ENCODE measurements at places on chromosomes 3 and 15.

DNA sequence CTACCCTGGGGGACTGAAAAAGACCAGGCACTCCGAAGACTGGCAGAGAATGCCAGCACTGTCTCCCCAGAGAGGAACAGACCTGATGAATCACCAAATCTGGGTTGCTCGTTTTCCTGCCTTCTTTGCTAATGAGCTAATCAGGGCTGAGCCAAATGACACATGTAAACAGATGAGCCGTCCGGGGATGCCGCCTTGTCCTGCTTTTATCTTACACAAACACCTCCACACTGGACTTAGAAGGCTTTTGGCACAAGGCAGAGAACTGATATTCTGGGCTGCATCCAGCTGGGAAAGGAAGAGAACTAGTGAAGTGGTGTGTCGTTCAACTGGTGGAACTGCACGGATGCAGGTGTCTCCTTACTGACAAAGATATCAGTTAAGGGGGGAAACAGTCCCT is 88.1 kb downstream of the MECOM start:
- no peak for DNase-seq

- no peak for DNase-seq
Observed at GRCh38 chr3:194256040-194256945, 94.8 kb downstream of the CPN2 start.

DNA sequence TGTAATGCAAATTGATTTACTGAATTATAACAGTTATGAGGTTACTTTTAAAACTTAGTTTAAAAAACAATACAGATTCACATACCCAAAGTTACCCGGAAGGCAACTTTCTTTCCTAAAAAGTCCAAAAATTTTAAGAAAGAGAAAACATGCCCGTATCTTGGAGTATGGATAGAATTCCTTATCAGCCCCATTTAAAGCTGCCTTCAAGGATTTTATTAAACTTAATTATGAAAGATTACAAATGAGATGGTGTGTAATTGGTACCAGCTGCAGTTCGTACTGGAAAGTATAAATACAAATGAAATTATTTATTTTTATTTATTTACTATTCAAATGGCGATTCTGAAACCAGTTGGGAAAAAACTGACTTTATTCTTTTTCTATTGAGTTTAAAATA is 39.4 kb downstream of the SATB1 start:
- no peak for DNase-seq

DNA sequence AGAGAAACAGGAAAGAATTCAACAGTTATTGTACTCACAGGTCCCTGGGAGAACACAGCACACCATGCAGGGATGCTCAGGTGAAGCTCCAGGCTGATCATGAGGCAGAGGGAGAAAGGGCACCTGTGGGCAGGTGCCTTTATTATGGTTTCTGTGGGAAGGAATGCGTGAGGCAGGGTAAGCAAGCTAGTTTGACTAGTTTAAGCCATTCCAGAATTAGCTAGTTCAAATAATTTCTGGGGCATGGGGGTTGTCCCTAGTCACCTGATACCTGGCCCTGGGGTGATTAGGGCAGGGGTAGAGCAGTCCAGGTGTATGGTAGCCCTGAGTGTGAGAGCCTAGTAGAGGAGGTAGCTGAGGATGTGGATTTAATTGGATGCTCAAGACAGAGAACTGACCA is 47.9 kb upstream of the DCLK3 start:
- no peak for DNase-seq

GRCh38 chr3:72537448-72537847 is 310.8 kb downstream of the SHQ1 start:
- no peak for DNase-seq

GRCh38 chr3:152968388-152969024 is 133.6 kb downstream of the P2RY1 start:
- no peak for DNase-seq

DNA sequence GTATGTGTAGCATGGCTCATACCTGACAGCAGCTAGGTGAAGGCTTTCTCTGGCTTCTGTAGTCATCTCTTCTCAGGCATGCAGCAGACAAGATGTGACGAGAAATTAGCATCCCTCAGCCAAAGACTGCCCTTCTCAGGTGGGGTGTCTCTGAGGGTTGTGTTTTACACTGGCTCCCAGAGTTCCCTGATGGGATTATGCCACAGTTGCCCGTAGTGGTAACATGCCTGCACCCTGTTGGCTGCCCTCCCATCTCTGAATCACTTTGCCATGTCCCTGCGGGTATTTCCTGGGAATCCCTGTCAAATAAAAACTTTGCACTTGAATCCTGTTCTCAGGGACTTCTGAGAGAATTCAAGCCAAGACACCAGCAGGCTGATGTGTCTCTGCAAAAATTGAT is 70.5 kb downstream of the LRTM1 start:
- DNase-seq, result no peak

GRCh38 chr3:185103359-185104127 is 49.3 kb downstream of the C3orf70 start:
- DNase-seq, result no peak

DNA sequence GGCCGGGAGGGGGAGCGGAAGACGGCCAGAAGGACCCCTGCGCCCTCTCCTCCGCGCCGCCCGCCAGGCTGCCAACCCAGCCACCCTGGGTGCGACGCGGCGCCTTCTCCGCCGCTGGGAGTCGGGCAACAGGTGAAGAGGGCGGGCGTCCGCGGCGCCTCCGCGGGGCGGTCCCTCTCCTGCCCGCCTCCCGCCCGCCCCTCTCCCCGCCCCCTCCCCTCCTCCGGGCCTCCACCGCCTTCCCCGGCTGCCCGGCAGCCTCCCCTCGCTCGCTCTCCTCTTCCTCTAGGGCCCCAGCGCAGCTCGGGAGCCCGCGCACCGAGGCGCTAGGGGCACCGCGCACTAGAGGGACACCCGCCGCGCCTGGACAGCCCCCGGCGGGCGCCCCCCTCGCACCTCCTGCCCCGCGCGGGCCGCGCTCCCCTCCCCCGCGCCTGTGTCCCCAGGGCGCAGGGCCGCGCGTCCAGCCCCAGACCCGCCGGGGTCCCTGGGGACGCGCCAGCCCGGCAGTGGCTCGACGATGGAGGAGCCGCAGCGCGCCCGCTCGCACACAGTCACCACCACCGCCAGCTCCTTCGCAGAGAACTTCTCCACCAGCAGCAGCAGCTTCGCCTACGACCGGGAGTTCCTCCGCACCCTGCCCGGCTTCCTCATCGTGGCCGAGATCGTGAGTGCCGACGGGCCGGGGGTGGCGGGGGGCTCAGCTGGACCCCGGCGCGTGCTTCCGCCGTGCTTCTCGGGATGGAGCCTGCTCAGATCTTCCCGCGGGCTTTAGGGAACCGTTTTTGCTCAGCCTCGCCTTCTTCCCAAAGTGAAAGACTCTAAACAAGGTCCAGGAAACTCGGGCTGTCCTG is at the start of gene CMTM8:
TSS of gene CMTM8 (plus strand) at position 228 of the 854 bp plus-strand sequence. CDS start at position 521, 293 bp downstream.
- peak; percentile 66 for DNase-seq

- no peak for DNase-seq
Observed at GRCh38 chr3:133479895-133480669, 80.2 kb downstream of the BFSP2 start.

- no peak for DNase-seq
Observed at GRCh38 chr3:119880966-119881365, 99.1 kb downstream of the NR1I2 start.
